ENCODE measurements at places on chromosomes 13 and 19.

GRCh38 chr13:48560657-48561337, 27.9 kb upstream of the RCBTB2 start:
- no peak for DNase-seq

GRCh38 chr19:33197591-33198000, 3.5 kb downstream of the LRP3 start:
- no peak for DNase-seq

DNA sequence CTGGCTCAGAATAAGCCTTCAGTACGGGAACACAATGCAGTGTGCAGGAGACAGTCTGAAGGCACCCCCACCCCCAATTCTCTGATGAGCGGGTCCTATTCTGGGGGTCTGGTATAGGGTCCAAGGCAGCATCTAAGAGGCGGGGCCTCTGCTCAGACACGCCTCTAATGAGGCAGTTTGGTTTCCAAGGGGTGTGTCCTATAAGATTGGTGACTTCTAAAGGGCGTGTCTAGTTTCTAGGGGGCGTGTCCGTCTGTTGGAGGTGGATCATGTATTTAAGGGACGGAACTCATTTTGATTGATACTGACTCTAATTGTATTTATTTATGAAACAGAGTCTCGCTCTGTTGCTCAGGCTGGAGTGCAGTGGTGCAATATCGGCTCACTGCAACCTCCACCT, 8.7 kb downstream of the FIZ1 start:
- no peak for DNase-seq

- DNase-seq = no peak
Measured at GRCh38 chr13:113020323-113021080, 51.5 kb downstream of the MCF2L start.

DNA sequence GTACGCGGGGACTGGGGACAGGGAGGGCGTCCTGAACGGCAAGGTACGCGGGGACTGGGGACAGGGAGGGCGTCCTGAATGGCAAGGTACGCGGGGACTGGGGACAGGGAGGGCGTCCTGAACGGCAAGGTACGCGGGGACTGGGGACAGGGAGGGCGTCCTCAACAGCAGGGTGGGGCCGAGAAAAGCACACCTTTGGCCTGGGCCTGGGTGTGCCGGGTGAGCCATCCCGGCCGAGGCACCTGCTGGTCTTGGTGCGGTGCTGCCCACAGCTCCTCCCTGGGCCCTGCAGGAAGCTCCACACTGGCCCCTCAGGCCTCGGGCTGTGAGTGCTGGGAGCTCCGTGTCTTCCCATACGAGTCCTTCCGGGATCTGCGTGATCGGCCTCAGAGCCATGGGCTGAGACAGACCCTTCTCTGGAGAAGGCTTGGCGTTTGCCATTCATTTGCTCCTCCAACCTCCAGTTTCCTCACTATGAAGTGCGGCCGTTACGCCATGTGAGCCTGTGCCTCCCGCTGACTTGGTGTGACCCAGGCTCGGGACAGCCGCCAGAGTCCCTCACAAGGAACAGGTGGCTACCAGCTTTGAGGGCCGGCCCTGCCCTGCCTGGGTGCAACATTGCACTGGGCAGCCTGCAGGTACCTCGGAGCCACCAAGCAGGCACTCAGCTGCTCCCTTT, 7.8 kb upstream of the ZNF554 start:
- no peak for DNase-seq

- no peak for DNase-seq
Measured at GRCh38 chr13:99505814-99506269, 4.6 kb downstream of the TM9SF2 start.
